ENCODE measurements at places on chromosomes 3 and 15.

DNA sequence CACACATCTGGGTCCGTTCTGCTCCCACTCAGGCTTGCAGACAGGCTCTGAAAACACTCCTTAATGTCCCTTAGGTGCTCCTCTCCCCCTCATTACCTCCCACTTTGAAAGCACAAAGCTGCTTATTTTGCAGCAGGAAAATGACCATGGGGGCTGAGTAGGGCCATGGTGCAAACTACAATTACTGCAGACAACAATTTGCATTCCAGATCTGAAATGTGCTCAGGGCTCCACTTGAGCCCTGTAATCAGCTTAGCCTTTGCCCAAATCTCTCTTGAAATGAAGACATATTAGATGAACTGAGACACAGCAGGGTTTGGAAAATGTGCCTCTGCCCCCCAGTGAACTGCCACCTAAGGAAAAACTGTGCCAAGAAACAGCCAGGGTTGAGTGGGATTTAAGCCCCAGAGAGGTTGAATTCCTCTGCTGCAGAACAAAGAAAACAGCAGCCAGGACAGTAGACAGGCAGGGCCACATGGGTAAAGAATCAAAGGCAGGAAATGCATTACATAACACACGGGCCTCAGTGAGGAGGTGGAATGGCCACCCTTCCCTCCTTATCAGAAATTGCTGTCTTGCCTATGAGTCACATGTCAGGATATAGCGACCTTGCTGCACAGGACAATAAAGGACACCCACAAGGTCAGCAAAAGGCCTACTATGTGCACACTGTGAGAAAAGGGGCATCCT, 126.8 kb upstream of the ARHGEF3 start:
- no peak for DNase-seq

DNA sequence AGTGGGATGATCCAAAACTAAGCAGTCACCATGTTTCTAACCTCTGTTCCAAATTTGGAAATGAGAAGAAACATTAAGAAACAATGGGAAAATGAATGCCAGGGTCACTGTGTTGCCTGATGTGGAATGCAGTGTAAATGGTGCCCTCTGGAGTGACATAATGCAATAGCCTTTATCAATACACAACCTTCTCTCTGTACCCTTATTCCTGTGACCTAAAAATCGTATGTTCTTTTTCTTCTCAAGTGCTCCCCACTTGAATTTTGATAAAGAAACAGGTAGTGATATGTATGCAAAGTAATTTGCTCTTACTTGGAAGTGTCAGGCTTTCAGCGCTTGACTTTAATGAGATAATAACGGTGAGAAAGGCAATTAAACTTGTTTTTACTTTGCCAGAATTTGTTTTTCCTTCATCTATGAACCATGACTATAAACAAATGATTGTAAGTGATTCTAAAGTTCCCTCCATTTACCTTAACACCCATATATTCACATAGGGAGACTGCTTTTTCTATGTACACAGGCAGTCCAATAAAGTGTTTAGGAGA, 145.8 kb upstream of the THRB start:
- no peak for DNase-seq

GRCh38 chr3:150520408-150520807, 25.9 kb downstream of the SERP1 start:
- DNase-seq = no peak

DNA sequence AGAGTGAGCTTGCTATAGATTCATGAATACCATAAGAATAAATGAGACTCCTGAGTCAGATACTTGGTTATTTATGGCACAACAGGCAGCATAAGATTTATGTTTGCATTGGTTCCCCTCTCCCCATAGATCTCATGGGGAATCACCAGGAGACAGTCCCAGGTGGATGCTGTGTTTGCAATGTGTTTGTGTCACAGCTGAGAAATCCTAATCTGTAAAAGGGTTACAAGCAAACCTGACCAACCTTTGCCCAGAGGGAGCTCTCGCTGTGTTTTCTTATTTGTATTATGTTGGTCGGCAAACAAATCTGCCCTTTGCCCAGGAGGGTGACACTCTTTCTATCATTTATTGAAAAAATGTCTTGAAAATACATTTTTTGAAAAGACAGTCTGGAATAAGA, 236.2 kb downstream of the ZPLD1 start:
- no peak for DNase-seq

DNA sequence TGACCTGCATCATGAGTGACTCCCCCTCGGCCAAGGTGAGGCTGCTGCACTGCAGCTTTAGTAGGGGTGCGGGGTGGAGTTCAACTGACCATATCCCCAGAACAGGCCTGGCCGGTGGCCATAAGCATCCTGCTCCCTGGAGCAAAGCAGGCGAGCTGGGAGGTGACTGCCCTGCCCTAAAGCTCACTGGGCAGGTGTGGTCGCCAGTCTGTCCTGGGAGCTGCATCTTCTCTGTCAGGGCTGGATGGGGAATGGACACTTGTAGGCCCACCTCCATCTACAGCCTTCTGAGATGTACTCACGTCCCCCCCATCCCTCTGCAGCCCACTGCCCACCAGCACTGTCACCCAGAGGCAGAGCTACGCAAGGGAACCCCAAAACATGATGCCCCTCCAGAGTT, 14.5 kb downstream of the NBEAL2 start:
- DNase-seq = no peak

DNA sequence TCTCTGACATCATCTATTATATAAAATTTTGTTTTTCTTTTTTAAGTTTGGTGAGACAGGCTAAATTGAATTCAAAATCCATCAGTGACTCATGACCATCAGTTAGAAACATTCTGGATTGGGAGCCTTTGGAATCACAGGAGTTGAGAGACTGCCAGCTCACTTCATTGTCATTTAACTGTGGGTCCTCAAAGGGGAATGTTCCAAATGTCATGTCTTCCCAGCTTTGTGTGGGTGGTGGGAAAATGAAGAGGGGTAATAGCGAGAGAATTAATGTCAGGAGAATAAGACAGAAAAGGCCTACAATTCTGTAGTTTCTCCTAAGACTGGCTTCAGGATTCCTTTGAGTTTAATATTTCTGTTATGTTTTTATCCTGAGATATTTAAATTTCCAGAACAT, 1051.9 kb downstream of the FHIT start:
- DNase-seq = no peak

DNA sequence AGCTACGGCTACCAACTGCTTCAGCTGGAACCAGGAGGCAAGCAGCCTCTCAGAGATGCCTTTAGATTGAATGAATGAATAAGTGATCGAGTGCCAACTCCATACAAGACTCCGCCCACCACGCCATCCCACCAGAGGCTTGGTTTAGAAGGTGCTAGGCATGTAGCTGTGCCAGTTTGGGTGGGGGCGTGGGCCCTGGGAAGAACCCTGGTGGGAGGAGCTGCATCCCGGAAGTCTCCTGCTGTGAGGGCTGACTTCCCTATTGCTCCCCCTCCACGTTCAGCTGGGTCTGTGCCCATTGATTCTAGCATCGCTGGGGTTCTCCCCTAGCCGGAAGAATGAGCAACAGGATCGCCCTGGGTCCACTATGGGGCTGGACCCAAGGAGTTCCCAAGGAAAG, 20.9 kb downstream of the LINGO1 start:
- DNase-seq = no peak

DNA sequence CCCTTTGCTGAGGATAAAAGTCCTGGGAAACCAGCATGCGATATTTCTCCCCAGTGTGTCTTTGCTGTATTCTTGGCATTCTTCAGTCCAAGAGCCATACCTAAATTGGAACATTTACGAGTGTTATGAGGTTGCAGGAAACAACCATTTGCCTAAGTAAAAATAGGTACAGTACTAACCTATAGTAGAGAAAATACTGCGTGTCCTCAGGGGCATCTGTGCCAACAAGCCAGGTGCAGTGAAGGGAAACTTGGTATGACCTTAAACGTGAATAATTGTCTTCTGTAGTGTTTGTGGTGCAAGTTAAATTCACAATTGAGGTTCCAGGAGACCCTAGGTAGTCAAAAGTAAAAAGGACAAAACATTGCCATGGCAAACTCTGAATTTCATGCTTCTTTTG, 12.2 kb downstream of the IL5RA start:
- no peak for DNase-seq

DNA sequence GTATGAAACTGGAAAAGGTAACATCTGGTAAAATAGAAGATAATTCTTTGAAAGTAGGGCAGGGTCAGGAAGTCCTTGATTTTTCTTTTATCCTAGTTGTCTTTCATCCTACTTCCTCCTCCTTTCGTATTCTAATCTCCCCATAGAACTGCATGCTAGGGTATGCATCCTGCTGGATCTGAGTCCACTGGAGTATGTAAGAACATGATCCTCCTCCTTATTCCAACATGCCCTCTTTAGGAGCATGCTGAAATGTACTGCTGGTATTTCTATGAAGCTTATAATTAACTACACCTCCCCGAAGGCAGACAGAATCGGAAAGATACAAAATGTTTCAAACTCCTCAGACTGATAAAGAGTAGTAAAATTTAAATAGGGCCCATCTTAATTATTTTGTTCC, 493.8 kb downstream of the AGBL1 start:
- no peak for DNase-seq

DNA sequence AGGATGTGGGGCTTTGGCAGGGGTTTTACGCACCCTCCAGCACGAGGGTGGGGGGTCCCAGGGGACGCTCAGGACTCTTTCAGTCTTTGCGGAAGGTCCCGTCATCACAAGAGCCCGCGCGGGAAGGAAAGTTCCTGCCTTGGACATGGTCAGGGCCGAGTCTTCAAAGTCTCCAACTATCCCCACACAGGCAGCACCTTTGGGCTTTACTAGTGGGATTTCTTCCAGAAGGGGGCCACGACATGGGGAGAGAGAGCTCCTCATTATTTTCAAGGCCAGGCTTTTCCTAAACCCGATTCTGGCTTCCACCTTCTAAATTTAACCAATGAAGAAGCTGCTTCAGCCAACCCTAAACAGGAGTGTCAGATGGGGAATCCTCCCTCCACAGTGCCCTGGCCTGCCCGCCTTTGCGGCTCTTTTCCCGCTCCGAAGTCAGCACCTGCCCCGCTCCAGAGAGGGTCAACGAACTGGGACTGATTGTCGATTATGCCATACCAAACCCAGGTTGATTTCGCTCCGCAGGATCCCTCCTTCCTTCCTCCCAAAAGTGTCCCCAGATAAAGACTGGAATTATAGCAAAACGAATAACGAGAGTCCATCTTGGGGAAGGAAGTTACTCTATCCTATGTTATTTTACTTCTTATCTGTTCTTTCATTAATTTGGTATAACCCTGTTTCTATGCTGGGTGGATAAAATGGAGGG, 11.0 kb downstream of the SHOX2 start:
- DNase-seq = no peak

DNA sequence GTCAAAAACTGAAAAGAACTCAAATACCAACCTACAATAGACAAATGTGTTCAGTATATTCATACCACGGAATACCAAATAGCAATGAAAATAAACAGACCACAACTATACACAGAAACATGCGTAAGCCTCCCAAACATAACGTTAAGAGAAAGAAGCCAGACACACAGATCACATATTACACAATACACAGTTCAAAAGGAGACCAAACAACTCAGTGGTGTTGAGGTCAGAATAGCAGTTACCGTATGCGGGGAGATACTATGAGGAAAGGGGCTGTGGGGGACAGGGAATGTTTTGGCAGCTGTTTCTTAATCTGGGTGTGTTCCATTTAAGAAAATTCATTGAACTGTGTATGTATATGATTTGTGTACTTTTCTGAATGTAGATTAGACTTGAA, 6.6 kb downstream of the OSBPL10 start:
- no peak for DNase-seq

- DNase-seq = no peak
Observed at GRCh38 chr15:68615301-68615700, 36.5 kb downstream of the CORO2B start.

- no peak for DNase-seq
Observed at GRCh38 chr3:132253262-132253878, 63.8 kb upstream of the ACP3 start.

DNA sequence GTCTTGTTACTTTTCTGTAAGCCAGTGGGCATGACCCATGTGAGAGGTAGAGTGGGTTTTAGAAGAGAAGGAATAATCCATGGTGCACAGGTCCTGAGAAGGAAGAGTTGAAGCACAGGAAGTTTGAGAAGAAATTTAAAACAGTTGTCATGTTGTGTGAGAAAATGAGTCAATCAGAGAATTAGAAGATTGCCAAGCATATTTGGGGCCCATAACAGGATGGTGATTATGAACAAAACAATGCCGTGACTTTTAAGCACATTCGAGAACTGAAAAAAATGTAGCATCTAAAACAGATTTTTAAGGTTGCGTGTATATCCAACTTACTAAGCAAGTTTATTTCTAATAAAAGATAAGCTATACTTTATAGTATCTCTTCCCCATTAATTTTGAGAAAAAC, 198.7 kb downstream of the RORA start:
- no peak for DNase-seq

DNA sequence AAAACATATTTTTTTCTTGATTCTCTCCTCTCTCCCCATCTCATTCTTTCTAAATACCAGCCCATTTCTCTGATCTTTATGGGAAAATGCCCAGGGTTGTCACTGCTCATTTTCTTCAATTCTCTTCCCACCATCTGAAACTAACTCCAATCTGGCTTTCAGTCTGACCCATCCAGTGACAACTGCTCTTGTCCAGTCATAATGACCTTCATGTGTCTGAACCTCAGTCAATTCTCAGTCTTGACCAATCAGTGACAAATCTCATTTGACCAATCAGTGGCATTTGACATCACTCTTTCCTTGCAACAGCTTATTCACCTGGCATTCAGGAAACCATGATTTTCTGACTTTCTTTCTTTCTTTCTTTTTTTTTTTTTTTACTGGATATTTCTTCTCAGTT, 15.1 kb downstream of the VEPH1 start:
- no peak for DNase-seq

- DNase-seq = no peak
Observed at GRCh38 chr3:144018776-144019175, 47.2 kb downstream of the DIPK2A start.

DNA sequence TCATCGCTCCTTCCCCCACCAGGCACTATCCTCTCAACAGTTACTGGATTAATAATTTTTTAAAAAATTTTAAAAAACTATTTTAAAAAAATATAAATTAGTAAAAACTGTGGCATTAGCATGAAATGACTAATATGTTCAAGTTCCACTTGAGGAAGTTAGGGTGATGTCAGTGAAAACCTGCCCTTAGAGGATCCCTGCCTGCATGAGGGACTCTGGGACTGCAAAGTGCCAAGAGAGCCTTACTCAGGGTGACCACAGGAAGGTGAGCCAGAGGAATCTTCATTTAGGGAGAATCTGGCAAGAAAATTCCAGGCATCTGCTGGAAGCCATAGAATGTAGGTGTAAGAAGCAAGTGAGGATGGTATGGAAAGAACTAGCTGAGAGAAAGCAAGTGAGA, 157.7 kb upstream of the BCL6 start:
- DNase-seq = no peak

DNA sequence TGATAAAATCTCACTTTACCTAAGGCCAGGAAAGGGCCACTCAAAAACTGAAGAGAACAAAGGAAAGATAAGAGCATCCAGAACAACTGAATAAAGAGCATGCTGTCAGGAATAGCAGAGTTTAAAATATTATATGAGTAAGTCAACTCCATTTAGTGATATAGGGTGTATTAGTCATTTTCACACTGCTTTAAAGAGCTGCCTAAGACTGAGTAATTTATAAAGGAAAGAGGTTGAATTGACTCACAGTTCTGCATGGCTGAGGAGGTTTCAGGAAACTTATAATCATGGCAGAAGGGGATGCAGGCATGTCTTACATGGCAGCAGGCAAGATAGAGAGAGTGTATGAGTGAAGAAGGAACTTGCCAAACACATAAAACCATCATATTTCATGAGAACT, 778.0 kb upstream of the NECTIN3 start:
- DNase-seq = no peak

Data from stimulated activated CD8-positive, alpha-beta memory T cell treated with anti-CD3 and anti-CD28 coated beads, Interleukin-4, amount 100 ng/mL, for 4 hours (primary cell).